ENCODE measurements at places on chromosomes 4 and X.

DNA sequence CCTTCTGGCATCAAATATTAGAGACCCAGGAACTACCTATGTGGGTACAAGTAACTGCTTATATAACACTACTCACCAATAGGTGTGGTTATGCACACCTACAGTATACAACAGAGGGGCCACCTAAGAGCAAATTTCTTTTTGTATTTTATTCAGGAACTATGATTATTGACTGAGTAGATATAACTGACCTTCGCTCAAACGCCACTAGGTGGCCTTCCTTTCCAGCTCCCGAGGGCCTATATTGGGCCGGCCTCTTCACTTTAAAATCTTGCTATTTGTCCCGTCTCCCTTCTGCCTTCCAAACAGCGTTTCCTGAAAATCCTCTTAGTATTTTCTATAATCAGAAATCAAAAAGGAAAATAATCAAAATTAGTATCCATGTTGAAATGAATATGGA, 19.9 kb upstream of the PABPC5 start:
- H3K27me3 ChIP-seq, result no peaks in the 10 kb centered on the region
- H3K27ac ChIP-seq, result no peak overlapping the region
- no peaks in the 10 kb centered on the region for H3K4me1 ChIP-seq
- no peaks in the 10 kb centered on the region for H3K36me3 ChIP-seq
- no peak overlapping the region for H3K4me3 ChIP-seq

- H3K4me3 ChIP-seq, result no peak overlapping the region
- peak; percentile 48 for DNase-seq
- H3K36me3 ChIP-seq, result no peaks in the 10 kb centered on the region
- no peak overlapping the region for H3K27ac ChIP-seq
Observed at GRCh38 chr4:152101556-152102435, 341.0 kb upstream of the GATB start.

- H3K4me1 ChIP-seq, result peaks cover 44% of the 10 kb centered on the region
- no peaks in the 10 kb centered on the region for H3K36me3 ChIP-seq
- no peaks in the 10 kb centered on the region for H3K27me3 ChIP-seq
- peak overlapping the region; percentile 50 for H3K27ac ChIP-seq
- peak overlapping the region; percentile 57 for H3K4me3 ChIP-seq
- DNase-seq, result peak; percentile 24
Observed at GRCh38 chr4:98639523-98639922, 18.9 kb downstream of the TSPAN5 start.

- H3K27me3 ChIP-seq, result peaks cover 82% of the 10 kb centered on the region
- H3K36me3 ChIP-seq, result no peaks in the 10 kb centered on the region
- no peak overlapping the region for H3K27ac ChIP-seq
- no peak for DNase-seq
- H3K4me3 ChIP-seq, result peak overlapping the region; percentile 40
Observed at GRCh38 chr4:65667506-65668041, 2.7 kb downstream of the EPHA5 start.

DNA sequence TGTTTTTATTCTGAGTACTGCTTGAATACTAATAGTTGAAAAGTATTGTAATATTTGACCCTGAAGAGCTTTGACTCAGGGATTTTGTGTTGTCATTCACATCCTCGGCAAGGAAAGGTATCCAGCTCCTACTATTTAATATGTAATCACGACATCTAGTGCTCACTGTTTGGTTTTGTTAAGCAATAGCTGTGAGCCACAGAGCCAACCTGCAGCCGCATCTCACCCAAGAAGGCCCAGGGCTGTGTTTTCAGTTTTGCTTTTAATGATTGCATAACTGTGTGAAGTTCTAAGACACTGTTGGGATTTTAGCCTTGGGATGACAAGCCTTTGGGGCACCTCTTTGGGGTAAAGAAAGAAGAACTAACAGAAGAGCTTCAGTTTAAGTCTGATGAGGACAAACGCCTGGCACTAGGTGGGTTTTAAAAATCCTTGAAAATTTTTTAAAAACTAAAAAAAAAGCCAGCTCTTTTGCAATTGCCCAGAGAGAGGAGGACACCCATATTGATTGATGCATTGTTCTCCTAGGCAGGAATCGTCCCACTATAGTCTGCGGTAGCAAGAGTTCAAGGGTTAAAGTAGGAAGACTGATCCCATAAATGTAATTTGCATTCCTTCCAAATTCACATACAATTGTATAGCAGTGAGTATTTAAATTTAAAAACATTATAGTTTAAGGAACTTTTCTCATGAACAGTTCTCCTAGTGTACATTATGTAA, 157.8 kb downstream of the RELL1 start:
- peak; percentile 6 for DNase-seq
- H3K4me3 ChIP-seq, result no peak overlapping the region
- no peaks in the 10 kb centered on the region for H3K27me3 ChIP-seq
- no peaks in the 10 kb centered on the region for H3K4me1 ChIP-seq
- H3K36me3 ChIP-seq, result no peaks in the 10 kb centered on the region
- no peak overlapping the region for H3K27ac ChIP-seq

Data from GM23248 (cell line).